NCI-H2107 (cell line): ENCODE measurements at places on chromosomes 3 and 15.

DNA sequence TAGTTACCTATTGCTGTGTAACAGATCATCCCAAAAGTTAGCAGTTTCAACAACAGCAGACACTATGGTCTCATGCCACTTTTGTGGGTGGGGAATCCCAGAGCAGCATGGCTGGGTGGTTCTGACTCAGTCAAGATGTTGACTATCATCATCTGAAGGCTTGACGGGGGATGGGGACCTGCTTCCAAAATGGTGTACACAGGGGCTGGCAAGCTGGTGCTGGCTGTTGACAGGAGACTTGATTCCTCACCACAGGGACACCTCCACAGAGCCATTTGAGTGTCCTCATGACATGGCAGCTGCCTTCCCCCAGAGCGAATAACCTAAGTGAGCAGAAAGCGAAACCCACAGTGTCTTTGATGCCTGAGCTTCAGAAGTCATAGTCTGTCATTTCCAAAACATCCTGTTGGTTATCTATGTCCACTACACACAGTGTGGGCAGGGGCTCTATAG, 19.1 kb downstream of the DNAJB8 start:
- DNase-seq = no peak

- no peak for DNase-seq
These were observed 143.2 kb upstream of the PRICKLE2 start for GRCh38 chr3:64368257-64369020.

DNA sequence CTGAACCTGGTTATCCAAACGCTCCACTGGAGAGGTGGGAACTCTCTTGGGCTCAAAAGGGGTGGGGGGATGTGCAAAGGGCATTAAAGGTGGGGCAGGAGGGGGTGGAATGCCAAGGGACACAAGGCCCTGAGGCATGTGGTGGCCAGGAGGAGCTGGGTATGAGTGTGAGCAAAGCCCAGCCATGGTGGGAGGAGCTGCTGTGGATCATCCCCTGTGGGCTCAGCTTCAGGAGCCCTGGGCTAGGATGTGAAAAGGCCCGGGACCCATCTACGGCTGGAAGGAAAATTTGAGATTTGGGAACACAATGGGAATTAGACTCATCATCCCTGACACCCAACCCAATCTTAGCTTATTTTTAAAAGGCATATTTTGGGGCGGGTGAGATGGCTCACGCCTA, 33.3 kb downstream of the MGLL start:
- no peak for DNase-seq

DNA sequence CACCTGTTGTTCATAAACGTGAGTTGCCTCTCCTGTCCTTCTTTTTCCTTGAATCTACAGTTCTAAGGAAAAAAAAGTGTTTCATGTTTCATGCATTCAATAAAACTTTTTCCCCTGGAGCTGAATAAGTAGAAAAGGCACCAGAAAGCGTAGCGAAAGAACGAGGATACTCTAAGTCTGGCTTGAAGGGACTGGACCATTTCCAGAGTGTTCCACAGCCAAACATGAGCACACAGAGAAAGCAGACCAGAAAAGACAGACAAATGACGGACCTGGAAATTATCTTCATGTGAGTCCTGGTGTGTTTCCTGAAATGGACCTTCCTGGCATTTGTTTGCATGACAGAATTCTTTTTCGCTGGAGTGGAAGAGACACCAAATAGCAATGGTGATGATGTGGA, 204.7 kb downstream of the SV2B start:
- DNase-seq = no peak

DNA sequence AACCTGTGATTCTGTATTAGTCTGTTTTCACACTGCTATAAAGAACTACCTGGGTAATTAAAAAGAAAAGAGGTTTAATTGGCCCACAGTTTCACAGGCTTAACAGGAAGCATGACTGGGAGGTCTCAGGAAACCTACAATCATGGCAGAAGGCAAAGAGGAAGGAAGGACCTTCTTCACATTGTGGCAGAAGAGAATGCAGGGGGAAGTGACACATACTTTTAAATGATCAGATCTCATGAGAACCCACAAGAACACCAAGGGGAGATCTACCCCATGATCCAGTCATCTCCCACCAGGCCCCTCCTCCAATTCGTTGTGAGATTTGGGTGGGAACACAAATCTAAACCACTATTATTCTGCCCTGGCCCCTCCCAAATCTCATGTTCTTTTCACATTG, 6.1 kb downstream of the ZKSCAN7 start:
- no peak for DNase-seq

- DNase-seq = no peak
These were observed 85.2 kb upstream of the TGFBR2 start for GRCh38 chr3:30521156-30521715.

- DNase-seq = no peak
These were observed 4.1 kb upstream of the MYO1E start for GRCh38 chr15:59376733-59377132.

DNA sequence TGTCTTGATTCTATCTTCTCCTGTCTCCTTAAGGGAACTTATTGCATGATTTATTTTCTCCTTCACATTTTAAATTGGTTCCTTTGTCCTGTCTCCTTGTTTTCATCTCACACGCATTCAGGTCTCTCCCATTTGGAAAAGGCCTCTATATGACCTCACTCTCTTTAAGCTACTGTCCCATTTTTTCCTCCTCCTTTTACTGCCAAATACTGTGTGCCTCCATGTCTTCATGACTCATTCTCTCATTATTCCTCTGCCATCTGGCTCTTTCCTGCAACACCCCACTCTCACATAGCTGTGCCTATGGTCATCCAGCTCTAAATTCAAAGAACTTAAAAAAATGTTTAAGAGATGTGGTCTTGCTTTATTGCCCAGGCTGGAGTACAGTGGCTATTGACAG, 48.0 kb downstream of the TYRO3 start:
- no peak for DNase-seq

- DNase-seq = no peak
These were observed 185.1 kb downstream of the GOLGA6L6 start for GRCh38 chr15:20356444-20356910.
